D721Med (cell line): ENCODE measurements at places on chromosomes 4 and X.

DNA sequence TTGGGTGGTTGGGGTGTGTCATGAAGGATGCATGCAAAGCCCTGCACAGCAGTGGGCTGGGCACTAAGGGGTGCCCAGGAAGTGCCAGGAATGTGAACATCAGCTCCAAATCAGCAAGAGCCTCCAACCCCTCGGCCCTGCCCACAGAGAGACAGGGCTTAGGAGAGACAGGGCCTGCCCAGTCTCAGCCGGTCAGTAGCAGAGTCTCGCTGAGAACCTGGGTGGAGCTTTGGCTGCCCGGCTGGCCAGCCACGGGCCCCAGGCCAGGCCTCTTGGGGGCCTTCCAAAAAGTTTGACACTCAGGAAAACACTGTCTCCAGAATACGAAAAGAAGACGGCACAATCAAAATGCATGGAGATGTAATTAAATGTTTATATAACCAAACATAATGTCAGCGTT is 4.3 kb upstream of the MXD4 start:
- no peak for DNase-seq

GRCh38 chr4:77196866-77197265 is 39.9 kb downstream of the CCNG2 start:
- DNase-seq: no peak

GRCh38 chrX:23478056-23478455 is 143.4 kb downstream of the PTCHD1 start:
- DNase-seq: no peak

DNA sequence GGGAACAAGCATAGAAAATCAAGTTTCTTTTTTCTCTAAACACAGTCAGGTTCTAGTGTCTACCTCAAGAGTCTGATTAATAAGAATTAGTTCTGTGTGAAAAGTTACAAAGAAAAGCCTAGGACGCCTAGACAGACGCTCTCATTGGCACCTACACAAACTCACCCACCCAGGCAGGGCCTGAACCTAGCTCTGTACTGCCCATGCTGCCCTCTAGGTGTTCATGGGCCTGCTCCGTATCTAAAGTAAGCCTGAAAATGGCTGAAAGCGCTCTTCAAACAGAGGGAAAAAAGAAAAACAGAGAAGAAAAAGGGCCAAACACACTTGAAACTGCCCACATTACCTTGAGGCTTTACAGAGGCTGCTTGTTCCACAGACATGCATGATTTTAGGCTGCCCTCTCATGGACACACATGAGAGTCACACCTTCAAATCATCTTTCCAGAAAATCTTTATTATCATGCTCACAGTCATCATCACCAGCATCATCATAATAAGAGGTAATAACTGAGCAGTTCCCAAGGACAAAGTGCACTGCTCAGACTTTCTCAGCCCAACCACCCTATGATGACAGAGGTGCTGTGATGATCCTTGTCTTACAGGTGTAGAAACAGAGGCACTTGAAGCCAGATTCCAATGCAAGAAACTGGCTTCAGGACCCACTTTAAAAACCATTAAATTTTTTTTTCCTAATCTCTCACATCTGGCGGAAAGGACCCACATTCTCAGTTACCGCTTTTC is 49.6 kb downstream of the MAP7D2 start:
- DNase-seq: peak; percentile 24

DNA sequence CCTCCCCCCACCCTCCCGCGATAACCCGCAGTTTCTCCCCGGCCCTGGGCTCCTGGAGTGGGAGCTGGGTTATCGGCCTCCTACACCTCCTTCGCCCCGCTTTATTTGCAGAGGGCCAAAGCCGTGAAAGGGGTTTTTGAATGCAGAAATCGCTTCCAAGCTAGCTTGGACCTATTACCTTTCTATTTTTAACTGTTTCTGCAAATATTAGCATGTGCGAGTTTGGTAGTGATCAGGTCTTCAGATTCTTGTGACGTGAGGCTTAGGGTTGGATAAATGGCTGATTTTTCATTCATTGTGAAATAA is 1.3 kb downstream of the USP9X start:
- DNase-seq: no peak

DNA sequence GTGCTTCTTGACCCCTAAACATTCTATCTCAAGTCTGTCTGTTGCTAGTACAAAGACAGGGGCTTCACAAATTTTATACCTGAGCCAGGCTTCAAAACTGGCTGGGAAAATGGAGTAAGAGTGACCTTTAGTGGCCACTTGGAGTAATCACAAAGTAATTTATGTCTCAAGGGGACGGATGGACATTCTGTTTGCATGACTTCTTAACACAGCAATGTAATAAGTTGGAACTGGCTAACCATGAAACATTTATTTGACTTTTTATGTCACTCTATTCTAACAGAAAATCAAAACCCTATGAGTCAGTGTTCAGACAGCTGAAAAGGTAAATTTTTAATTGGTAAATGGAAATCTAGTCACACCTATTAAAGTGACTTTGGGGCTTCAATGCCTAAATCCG is 600.6 kb downstream of the ANKRD50 start:
- DNase-seq: no peak

- no peak for DNase-seq
Observed at GRCh38 chr4:169417629-169418282, 147.0 kb upstream of the SH3RF1 start.

GRCh38 chrX:105317117-105317516 is 96.6 kb upstream of the TEX13A start:
- no peak for DNase-seq

GRCh38 chrX:53089224-53089842 is 4.6 kb upstream of the KANTR start:
- no peak for DNase-seq

DNA sequence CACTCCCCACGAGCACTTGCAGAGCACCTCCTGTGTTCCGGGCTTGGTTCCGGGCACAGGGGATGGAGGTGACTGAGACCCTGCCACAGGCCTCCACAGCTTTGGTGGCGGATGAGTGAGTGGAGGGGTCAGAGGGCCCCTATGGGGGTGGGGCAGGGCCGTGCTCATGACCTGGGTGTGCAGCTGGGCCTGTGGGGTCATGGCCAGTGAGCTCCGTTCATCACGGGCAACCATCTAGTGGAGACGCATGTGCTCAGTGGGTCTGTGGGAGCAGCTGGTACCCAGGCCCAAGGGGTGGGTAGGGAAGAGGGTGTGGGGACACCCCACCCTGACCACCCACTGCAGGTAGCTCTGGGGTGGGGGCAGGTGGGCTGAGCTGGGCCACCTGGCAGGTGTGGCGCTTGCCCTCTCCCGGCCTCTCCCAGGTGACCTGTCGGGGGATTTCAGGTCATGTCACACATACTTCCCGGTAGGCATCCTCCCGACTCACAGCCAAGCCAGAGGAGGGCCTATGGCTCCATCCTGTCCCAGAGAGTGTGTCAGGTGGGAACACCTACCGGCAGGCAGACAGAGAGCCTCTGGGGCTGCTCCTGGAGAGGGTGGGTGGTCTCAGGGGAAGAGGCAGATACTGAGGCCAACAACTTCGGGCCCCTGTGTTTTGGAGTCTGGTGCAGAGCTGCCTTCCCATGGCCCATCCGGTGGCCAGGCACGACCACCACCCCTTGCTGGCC is 3.6 kb downstream of the PSAPL1 start:
- no peak for DNase-seq
